H1 (cell line): ENCODE measurements at places on chromosomes 12 and 14. TPM values are rescaled to one million over a fixed set of nuclear protein-coding genes. Genes with fewer than 3 reads are reported as not detected.
A peak's percentile ranks its signal among the peaks of the same experiment; 100 is the strongest.

DNA sequence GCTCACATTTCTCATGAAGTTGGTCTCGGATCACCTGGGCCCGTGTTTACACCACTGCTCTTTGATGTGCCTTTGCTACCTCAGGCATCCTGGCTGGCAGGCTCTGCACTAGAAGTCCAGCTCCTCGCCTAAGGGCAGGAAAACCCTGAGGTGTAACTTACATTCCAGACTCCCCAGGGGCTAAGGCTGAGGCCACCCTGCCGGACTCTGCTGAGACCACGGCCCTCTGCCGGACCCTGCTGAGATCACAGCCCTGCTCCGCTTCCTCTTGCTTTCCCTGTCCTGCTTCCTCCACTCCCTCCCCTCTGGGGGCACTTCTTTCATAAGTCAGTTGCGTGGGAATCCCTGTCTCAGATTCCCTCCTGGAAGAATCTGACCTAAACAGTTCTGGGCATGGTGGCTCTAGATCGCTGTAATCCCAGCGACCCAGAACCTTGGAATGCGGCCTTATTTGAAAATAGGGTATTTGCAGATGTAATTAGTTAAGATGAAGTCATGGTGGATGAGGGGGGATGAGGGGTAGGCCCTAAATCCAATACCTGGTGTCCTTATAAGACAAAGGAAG, 17.2 kb downstream of the RILPL1 start:
- no peak overlapping the region for H3K27ac ChIP-seq
- DNase-seq, result no peak
- no peaks in the 10 kb centered on the region for H3K4me1 ChIP-seq
- peaks cover 2% of the 10 kb centered on the region; the same call in 1 of the 2 replicates for H3K36me3 ChIP-seq

DNA sequence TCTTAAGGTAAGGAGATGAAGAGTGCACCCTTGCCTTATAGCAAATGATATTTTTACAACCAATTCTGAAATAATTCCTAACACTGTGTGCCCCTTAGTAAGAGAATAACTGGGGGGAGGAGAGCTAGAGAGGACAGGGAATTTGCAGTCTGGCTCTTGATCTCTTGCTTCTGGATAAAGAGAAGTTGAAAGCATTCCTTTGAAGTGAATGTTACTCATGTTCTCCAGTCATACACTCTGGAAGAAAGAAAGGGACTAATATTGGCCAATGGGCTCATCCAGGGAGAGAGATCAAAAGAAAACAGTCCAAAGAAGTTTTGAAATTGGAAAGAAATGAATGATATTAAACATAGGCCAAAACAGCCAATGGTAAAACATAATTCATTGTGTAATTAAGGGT, 25.3 kb downstream of the C12orf75 start:
- H3K36me3 ChIP-seq, result no peaks in the 10 kb centered on the region
- no peak overlapping the region for H3K27ac ChIP-seq
- no peaks in the 10 kb centered on the region for H3K27me3 ChIP-seq
- peaks cover 3% of the 10 kb centered on the region; the same call in 1 of the 2 replicates for H3K4me1 ChIP-seq
- DNase-seq, result no peak

The CELA1 gene
- total RNA-seq, result not detected in 2 replicates

- no peaks in the 10 kb centered on the region for H3K27me3 ChIP-seq
- no peak overlapping the region for H3K4me3 ChIP-seq
- H3K27ac ChIP-seq, result no peak overlapping the region
- no peak for DNase-seq
- H3K36me3 ChIP-seq, result no peaks in the 10 kb centered on the region
These were observed 11.9 kb downstream of the FBLN5 start for GRCh38 chr14:91935586-91935985.

DNA sequence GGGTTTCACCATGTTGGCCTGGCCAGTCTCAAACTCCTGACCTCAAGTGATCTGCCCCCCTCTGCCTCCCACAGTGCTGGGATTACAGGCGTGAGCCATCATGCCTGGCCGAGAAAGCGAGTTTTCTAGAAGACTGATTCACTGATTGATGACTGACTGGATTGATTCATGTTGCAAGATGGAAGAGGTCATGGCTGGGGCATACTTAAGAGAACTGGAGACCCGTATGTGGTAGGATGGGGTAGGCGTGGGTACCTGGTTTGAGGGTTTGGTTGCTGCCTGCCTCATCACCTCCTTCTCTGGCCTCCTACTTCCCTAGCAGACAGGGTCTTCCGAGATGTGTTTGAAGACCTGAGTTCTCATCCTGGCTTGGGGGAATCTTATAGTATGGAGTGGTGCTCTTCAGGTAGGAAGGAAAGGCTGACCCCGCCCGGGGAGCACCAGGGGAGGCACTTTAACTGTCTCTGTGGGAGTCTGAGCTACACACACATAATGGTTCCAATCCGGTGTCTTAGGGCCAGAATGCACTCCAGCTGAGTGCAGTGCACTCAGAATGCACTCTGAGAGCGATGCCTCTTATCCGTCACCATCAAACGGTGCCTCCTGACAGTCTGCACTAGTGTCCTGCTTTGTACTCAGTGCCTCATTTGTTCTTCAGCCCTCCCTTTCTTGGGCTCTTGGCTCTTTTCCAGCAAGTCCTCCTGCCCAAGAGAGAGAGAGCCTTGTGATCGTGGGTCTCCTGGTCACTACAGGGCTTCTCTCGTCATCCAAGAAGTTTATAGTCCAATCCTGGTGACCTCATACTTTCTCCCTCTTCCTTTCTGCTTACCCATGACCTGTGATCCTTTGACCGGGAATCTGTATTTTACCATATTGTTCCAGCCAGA, 19.7 kb downstream of the PLEKHG3 start:
- no peak for DNase-seq
- peaks cover 4% of the 10 kb centered on the region for H3K36me3 ChIP-seq
- H3K4me1 ChIP-seq, result peaks cover 68% of the 10 kb centered on the region
- no peak overlapping the region for H3K27ac ChIP-seq
- H3K4me3 ChIP-seq, result no peak overlapping the region

DNA sequence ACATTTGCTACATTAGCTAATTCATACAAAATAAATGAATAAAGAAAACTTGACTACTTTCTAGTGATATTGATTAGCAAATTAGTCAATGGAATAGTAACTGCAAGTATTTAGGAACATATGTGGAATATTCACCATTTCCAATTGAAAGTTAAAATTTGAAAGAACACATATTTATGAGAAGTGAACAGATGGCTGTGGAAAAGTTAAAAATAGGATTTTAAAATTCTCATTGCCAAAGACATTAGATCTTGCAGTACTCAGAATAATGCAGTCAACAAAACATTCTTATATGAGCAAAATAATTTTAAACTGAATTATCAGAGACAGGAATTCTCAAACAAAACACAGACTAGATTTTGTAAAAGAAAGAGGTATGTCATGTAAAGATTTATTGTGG, 613.9 kb upstream of the NOVA1 start:
- no peaks in the 10 kb centered on the region for H3K27me3 ChIP-seq
- no peaks in the 10 kb centered on the region for H3K36me3 ChIP-seq
- H3K27ac ChIP-seq, result no peak overlapping the region
- DNase-seq, result no peak
- no peak overlapping the region for H3K4me3 ChIP-seq
- H3K4me1 ChIP-seq, result no peaks in the 10 kb centered on the region

DNA sequence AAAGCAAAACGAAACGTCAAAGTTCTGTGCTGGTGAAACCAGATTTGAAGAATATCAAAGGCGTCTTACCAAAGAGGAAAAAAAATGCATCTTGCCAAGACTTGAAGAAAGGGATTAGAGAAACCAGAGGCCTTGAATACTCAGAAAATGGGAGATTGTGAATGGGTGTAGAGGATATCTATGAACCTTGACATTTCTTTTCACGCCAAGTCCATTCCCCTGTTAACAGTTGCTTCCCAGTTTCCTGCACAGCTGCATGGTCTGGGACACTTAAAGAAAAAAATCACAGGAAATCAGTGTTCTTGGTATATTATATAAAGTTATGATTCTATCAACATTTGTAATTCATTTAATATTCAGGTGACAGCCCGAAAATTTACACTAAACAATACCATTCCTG, 1.4 kb upstream of the GTF2A1 start:
- no peak for DNase-seq
- no peaks in the 10 kb centered on the region for H3K27me3 ChIP-seq
- H3K4me1 ChIP-seq, result no peaks in the 10 kb centered on the region
- peak overlapping the region; percentile 70; the same call in 1 of the 2 replicates for H3K4me3 ChIP-seq
- H3K36me3 ChIP-seq, result no peaks in the 10 kb centered on the region

The DEPDC4 gene
- total RNA-seq, result 3.8 and 4.8 TPM in 2 replicates

DNA sequence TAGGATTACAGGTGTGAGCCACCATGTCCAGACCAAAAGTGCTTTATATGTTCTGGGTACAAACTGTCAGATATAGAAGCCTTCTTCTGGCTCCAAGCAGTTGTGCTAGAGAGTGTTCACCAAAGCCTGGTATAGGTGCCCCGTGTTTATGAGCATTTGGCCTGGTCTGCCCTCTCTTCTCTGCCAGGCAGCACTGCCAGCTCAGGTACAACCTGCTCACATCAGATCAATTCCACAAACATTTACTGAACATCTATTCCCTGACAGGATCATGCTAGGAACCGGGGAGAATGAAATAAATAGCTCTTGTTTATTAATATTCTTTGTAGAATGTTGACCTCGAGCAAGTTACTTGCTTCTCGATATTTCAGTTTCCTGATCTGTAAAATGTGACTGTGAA, 20.0 kb upstream of the SOCS2 start:
- no peak for DNase-seq
- no peaks in the 10 kb centered on the region for H3K27me3 ChIP-seq
- H3K4me1 ChIP-seq, result no peaks in the 10 kb centered on the region
- no peak overlapping the region for H3K4me3 ChIP-seq
- no peaks in the 10 kb centered on the region for H3K36me3 ChIP-seq

The LRFN5 gene
- 4.7 and 5.4 TPM in 2 replicates for total RNA-seq

DNA sequence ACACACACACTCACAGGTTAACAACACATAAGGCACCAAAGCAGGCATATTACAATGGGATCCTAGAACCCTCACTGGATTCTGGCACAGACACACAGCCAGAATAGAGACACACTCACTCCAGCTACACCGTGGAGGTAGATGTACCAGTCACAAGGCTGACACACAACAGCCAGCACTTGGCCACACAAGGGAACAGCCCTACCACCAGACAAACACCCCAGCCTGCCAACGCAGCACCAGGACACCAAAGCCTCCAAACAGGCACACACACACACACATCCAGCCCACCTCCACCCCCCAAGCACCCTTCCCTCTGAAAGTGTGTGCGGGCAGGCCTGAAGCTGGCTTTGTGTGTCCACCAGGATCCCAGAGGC, 10.9 kb upstream of the ITGB7 start:
- peak overlapping the region; percentile 97 for H3K4me3 ChIP-seq
- H3K36me3 ChIP-seq, result peaks cover 13% of the 10 kb centered on the region
- H3K27me3 ChIP-seq, result peaks cover 3% of the 10 kb centered on the region; the same call in 1 of the 2 replicates
- DNase-seq, result no peak

The SPX gene
- total RNA-seq, result 0.29 and 1.3 TPM in 2 replicates

DNA sequence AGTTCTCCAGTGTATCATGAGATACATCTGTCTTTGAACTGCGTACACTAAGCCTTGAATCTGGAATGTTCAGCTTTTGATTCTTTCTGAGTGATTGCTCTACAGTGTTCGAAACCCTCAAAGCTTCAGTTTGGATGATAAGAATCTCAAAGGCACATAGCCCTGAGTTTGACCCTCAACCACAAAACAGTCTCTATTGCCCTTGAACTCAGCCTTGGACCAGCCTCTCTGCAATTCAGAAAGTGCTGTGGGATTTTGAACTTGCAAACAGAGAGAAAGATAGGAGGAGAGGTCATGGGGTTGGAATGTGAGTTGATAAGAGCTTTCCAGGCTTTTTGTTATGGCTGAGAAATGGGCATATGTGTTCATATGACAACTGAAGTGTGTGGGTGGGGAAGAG, 100.3 kb downstream of the MYRFL start:
- H3K4me1 ChIP-seq, result no peaks in the 10 kb centered on the region; the same call in 1 of the 2 replicates
- no peak overlapping the region for H3K27ac ChIP-seq
- no peak overlapping the region for H3K4me3 ChIP-seq
- no peaks in the 10 kb centered on the region for H3K27me3 ChIP-seq
- DNase-seq, result no peak

- DNase-seq, result no peak
- no peaks in the 10 kb centered on the region for H3K27me3 ChIP-seq
- H3K27ac ChIP-seq, result no peak overlapping the region
These were observed 158.4 kb downstream of the IPO8 start for GRCh38 chr12:30537228-30537627.

DNA sequence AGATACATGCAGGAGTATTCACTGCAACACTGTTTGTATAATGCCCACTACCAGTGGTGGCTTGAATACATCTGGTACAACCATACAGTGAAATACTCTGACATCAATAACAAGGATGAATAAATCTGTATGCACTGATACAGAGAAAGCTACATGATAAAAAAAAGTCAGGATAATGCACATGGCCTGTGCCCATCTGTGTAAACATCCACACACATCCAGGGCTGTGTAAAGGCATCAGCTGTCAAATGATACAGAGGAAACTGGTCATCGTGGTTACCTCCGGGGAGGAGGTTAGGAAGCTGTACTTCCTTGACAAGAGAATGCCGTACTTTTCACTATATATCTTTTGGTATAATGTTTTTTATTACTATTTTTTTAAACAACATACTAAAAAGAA, 176.6 kb downstream of the FOXN3 start:
- H3K4me1 ChIP-seq, result peaks cover 17% of the 10 kb centered on the region
- no peak overlapping the region for H3K27ac ChIP-seq
- H3K4me3 ChIP-seq, result no peak overlapping the region
- no peaks in the 10 kb centered on the region for H3K36me3 ChIP-seq

The AKAP5 gene
- total RNA-seq, result 3.5 and 3.8 TPM in 2 replicates

- no peaks in the 10 kb centered on the region for H3K27me3 ChIP-seq
- H3K27ac ChIP-seq, result no peak overlapping the region
- no peak for DNase-seq
- peaks cover 3% of the 10 kb centered on the region; the same call in 1 of the 2 replicates for H3K36me3 ChIP-seq
- no peaks in the 10 kb centered on the region; the same call in 1 of the 2 replicates for H3K4me1 ChIP-seq
These were observed 63.3 kb downstream of the PPP1R12A start for GRCh38 chr12:79871621-79872020.

DNA sequence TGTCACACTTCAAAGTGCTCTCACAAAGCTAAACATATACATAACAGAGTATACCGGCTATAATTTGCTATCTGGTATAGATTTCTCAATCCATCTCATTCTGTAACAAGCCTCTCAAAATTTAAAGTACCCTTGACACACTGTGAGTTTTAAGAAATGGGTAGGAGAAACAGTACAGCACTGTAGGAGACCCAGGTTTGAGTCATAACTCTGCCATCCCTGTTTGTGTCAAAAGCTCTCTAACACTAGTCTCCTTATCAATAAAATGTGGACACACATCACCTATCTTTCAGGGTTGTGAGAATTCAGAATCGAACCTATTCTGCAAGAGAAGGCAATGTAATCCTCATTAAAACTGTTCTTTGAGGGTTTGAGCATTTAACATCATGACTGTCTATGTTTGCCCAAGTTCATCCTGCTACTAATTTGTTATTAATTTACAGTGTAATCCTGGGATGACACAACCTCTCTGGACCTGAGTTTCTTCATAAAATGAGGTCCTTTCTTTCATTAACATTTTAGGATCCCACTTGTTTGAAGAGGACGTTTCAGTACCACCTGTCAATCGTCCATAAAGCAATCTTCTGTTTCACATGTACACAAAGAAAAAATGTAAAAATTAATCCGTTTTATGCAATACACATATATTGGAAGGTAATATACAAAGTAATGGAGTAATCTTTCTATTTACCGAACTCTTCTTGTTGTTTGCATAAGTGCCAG, 12.1 kb downstream of the SPTSSA start:
- peaks cover 2% of the 10 kb centered on the region for H3K4me1 ChIP-seq
- H3K27ac ChIP-seq, result no peak overlapping the region
- H3K27me3 ChIP-seq, result no peaks in the 10 kb centered on the region

GRCh38 chr12:6952121-6952862, 1.1 kb downstream of the PTPN6 start:
- no peaks in the 10 kb centered on the region for H3K27me3 ChIP-seq
- H3K4me3 ChIP-seq, result no peak overlapping the region
- H3K36me3 ChIP-seq, result no peaks in the 10 kb centered on the region
- no peak overlapping the region; the same call in 1 of the 2 replicates for H3K27ac ChIP-seq

- no peaks in the 10 kb centered on the region for H3K36me3 ChIP-seq
- no peak overlapping the region for H3K4me3 ChIP-seq
- DNase-seq, result no peak
- H3K4me1 ChIP-seq, result no peaks in the 10 kb centered on the region
These were observed 3.2 kb upstream of the C14orf180 start for GRCh38 chr14:104576232-104576969.
